Upper lobe of right lung (tissue), 1 donor: ENCODE measurements at places on chromosomes 5 and 9. TPM values are rescaled to one million over a fixed set of nuclear protein-coding genes. Genes with fewer than 3 reads are reported as not detected.

Gene SOHLH1
- total RNA-seq: not detected

Gene PCDHB12
- 2.8 TPM for total RNA-seq

Gene NIPBL
- 63.0 TPM for total RNA-seq

GRCh38 chr5:104170926-104171325 lies 608.3 kb upstream of the NUDT12 start:
- DNase-seq: no peak

GRCh38 chr9:136011703-136012496 lies 50.7 kb upstream of the UBAC1 start:
- DNase-seq: peak; percentile 81
